Tongue (tissue), 3 donors: ENCODE measurements at places on chromosomes 5 and 9. TPM values are rescaled to one million over a fixed set of nuclear protein-coding genes. Genes with fewer than 3 reads are reported as not detected.

BTNL3 gene
- not detected for total RNA-seq

MARCHF11 gene
- not detected for total RNA-seq

TMEM252 gene
- total RNA-seq: not detected

DNA sequence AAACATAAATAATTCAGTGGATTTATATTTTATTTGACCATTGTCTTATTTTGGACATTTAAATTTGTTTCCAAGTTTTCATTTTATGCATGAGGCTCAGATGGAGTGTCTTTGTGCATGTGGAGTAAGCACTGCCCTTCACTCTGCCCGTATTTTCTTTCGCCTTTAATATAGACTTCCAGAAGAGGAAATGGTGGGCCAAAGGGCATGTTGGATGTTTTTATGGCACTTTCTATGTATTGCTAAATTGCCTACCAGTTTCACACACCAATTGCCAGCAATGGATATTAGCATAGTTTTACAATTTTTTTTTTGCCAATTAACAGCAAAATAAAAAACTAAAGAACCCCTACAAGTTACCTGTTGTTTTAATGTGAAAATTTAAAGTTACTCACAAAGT, 38.4 kb downstream of the ZSWIM6 start:
- no peak for DNase-seq

GRCh38 chr9:136723989-136724388, 11.6 kb downstream of the DIPK1B start:
- no peak for DNase-seq

GRCh38 chr5:77294185-77294584, 83.7 kb downstream of the PDE8B start:
- DNase-seq: no peak

ALAD gene
- total RNA-seq: 27.8 TPM

DNA sequence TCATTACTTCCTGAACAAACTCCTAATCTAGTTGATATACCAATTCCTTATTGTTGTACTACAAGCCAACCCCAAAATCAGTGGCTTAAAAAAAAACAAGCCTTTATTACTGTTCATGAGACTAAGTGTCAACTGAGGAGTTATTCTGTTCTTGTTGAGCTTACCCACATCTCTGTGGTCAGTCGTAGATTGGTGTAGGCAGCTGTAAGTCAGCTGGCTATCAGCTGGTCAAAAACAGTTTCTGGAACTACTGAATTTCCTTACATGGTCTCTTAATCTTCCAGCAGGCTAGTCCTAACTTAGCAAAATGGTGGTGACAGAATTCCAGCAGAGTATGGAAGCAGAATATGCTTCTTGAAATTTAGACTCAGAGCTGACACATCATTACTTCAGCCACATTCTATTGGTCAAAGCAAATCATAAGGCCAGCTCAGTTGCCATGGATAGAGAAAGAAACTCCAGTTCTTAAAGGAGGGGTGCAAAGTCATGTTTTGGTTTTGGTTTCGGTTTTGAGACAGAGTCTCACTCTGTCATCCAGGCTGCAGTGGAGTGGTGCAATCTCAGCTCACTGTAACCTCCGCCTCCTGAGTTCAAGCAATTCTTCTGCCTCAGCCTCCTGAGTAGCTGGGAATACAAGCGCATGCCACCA, 386.1 kb upstream of the MPDZ start:
- no peak for DNase-seq

ALDOB gene
- total RNA-seq: not detected

DNA sequence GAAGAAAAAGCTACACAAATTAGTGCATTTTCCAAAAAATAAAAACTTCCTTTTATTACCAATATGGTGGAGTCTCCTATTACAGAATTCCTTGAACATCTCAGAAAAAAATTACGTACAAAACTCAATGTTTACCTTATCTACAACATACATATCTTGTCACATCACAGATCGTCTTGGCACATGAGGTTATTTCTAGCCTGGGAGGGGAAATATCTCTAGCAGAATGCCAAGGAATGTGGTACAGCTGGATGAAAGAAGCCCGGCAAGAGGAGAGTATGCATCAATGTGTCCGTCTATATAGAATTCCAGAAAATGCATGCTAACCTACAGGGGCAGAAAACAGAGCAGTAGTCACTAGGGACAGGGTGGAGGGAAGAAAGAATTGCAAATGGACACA, 443.8 kb downstream of the ZSWIM6 start:
- DNase-seq: no peak

DNA sequence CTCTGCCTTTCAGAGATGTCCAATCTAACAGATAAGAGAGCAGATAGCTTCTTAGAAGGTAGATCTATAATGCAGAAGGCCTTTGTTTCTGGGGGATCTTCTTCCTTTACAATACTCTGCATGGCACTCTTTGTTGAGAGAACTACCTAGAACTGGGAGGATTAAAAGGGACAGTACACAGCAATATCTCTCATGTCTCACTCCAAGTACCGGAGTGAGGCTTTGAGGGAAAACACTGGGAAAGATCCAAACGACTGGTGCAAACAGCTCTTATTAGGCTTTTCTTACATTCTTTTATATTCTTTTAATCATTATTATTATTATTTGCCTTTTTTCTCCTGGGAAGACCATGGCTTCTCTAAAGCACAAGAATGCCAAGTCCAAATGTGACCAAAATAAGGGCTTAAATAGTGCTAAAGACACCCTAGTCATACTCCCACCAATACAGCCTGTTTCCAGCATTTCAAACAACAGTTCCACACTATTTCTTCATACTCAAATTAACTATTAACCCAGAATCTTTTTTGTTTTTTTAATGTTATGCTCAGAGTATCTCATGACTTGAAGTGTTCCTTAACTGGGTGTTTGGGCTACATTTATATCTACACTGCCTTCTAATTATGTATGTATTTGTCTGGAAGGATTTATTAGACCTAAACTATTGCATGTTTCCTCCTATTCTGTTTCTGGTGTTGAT, 52.7 kb downstream of the ABHD17B start:
- no peak for DNase-seq

OSMR gene
- total RNA-seq: 14.7 TPM

GRCh38 chr9:14083366-14083765, 230.6 kb downstream of the NFIB start:
- DNase-seq: peak; percentile 72

- DNase-seq: peak; percentile 34
These were observed 21.0 kb upstream of the C5orf63 start for GRCh38 chr5:127094161-127094814.
